GM19239 (cell line): ENCODE measurements at places on chromosomes 5 and 9.

DNA sequence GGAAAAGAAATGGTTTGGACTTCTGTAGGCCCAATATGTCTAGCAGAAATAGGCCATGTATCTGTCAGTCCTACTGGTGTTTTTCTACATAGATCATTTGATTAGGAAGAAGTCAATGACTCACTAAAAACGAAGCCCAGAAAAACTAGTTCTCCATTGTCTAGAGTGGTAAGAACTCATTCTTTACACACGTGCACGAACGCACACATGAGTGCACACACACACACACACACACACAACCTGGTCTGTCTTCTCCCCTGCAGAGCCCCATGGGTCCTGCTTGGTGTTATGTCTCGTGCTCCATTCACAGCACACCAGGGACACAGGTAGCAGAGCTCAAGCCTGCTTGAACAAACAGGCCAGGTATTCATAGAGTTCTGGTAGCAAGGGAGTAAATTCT, 14.9 kb upstream of the FCN1 start:
- DNase-seq, result no peak

DNA sequence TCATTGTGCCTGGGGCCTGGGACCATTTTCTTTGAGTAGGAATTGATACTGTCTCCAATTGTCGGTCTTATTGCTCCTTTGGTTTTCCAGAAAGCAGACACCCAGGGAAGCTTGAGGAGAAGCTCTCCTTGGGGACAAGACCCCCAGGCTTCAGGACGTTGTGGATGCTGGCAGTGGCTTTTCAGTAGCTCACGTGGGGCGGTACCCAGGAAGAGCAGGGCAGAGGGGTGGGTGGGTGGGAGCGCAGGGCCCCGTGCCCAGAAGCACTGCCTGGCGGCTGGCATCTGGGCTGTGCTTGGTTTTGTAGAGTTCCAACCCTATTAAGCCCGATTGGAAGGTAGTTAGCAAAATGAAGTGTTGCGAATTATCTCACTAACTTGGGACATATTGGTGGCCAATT, 374.2 kb upstream of the IRX1 start:
- no peak for DNase-seq

- DNase-seq, result no peak
These were observed 8.9 kb upstream of the ELOVL7 start for GRCh38 chr5:60852940-60853339.

DNA sequence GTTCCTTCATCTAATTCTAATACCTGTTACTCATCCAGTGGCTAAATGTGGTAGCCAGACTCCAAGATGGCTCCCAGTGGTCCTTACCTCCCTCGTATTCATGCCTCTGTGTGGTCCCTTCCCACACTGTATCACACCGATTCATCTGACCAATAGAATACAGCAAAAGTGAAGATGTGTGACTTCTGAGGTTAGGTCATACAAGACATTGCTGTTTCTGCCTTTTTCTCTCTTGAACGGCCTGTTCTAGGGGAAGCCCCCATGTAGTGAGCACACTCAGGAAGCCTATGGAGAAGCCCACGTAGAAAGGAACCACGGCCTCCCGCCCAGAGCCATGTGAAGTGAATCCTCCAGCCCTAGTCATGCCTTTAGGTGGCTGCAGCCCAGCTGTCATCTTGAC, 9.4 kb upstream of the C5 start:
- DNase-seq, result no peak

- DNase-seq, result no peak
These were observed 33.7 kb downstream of the NCS1 start for GRCh38 chr9:130205912-130206311.

GRCh38 chr5:174323878-174324281, 278.4 kb downstream of the NSG2 start:
- DNase-seq, result peak; percentile 44

GRCh38 chr5:74412066-74412465, 228.5 kb downstream of the ENC1 start:
- no peak for DNase-seq

- no peak for DNase-seq
These were observed 16.7 kb upstream of the THG1L start for GRCh38 chr5:157714596-157714864.

DNA sequence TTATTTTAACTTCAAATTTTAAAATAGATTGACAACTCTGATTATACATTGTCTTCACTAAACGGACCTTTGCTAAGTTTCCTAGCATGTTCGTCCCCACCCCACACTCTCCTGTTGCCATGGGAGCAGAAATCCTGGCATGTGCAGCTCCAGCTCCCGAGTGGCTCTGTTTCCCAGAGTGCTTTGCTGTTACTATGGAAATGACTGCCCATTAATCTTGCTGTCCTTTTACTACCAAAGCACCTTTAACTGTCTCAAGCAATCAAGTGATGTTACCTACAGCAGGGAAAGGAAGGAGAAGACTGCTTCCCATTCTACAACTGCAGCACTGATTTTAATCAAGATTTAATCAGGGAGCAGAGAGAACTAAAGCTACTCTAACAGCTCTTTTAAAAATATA, 212.0 kb upstream of the KIF2A start:
- DNase-seq, result no peak

- DNase-seq, result no peak
These were observed 44.7 kb downstream of the RGS3 start for GRCh38 chr9:113508111-113508749.

DNA sequence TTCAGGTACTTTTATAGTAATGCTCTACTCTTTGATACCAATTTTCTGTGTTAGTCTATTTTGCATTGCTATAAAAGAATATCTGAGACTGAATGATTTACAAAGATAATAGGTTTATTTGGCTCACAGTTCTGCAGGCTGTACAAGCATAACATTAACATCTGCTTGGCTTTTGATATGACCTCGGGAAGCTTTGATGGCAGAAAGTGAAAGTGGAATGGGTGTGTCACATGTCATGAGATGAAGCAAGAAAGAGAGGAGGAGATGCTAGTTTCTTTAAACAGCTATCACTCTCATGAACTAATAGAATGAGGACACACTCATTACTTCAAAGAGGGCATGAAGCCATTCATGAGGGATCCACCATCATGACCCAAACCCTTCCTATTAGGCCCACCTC, 270.9 kb upstream of the IL12B start:
- no peak for DNase-seq

DNA sequence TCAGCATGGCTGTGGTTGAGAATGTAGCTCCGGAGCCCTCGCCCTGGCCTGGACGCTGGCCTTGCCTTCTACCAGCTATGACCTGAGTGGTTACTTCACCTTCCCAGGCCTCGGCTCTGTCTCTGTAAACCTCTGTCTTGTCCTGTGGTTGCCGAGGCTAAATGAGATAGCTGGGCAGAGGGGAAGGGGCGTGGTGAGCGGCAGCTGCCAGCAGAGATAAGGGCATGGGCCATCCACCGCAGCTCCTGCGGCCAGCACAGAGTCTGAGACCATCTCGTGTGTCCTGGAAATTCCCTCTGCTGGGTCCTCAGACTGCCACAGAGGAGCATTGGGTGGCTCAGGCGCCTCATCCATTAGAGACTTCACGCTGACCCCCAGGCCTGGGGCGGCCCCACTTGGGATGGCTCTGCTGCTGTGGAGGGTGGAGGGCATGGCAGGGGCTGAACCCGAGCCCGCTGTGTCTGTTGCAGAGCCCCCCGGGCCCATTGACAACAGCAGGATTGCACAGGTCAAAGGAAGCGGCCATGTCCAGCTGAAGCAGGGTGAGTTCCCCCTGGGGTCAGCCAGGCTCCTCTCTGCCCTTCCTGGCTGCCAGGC, 43.9 kb downstream of the USP20 start:
- DNase-seq, result no peak

GRCh38 chr5:41482715-41483114, 27.7 kb downstream of the PLCXD3 start:
- no peak for DNase-seq

- DNase-seq, result no peak
These were observed 397.8 kb downstream of the MED10 start for GRCh38 chr5:5980538-5980895.

DNA sequence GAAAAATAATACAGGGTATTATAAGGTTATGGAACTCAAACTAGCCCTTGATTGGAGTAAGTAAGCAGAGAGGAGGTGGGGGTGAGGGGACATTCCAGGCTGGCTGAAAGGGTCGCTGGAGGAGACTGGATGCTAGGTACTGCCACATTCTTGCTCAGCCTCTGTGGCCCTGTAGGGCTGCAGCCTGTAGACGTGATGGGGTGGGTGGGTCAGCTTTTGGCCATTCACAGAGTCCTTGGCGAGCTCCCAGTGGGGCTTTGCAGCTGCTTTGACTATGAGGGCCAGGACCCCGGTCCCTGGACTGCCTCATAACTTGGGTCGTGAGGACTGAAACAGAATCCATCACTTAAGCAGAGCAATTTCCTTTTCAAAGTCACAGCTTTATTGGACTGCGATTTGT, 4.2 kb upstream of the GDNF start:
- no peak for DNase-seq

DNA sequence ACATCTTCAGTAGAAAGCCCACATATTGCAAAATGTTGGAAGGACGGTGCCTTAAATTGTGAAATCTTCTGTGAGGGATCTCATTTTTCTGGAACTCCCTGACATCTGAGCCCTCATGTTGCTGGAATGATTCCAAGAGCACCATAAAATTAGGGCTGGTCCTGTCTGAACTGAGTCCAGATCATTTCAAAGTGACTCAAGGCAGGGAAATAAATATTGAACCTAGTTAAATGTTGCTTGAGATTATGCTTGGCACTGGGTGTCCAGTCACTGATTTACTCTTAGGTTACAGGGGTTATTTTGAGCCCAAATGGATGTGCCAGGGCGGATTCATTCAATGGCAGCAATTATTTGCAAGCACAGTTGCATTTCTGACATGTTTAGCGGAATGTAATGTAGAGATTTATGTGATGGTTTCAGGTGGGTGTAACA, 437.0 kb downstream of the PIK3R1 start:
- no peak for DNase-seq

DNA sequence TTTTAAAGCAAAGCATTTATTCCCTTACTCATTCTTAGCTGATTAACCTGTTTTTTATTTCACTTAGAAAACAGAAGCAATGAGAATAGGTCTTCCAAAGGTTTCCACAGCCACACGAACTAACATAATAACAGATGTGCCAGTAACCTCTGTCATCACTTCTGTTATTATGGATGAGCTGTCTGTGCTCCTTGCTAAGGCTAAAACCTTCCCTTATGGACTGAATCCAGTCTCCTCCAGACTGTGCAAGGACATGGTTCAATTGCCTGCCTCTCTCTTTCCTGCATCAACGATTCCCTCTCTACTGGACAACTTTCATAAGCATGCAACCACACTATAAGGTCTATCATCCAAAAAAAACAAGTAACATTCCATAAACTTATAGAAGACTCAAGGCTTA, 1446.2 kb downstream of the MAT2B start:
- DNase-seq, result no peak

DNA sequence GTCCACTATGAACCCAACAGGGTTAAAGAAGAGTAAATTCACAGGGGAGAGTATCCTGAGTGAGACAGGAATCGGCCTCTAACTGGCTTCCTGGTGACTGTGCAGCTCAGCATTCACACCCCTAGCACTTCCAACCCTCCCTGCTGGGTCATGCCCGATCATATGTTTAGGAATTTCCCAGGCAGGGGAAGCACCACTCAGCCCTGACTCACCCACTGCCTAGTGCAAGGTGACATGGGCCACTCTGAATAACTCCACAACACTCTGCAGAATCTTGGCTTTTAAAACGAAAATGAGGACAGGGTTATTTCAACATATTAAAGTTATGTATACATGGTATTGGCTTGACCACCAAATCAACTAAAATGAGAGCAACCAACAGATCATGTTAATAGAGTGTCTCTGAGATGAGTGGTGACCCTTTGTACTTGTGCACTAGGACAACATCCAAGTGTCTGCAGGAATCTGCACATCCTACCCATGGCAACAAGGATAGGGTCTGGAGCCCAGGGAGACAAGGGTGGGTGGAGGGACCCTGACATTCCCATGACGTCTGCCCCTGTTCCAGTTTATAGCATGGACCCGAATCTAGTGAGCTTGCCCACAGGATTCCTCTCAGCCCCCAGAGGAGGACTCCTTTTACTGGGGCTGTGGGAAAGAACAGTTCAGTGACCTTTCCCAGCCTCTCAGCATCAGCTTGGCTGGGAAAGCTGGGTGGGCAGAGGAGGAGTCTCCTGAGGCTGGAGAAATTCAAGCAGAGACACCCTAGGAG, 485.8 kb downstream of the SEMA5A start:
- no peak for DNase-seq

GRCh38 chr5:37015795-37016666, 139.5 kb downstream of the NIPBL start:
- no peak for DNase-seq

- no peak for DNase-seq
These were observed 80.7 kb upstream of the PITX1 start for GRCh38 chr5:135114759-135115158.

GRCh38 chr5:161432798-161433197, 113.7 kb downstream of the GABRB2 start:
- no peak for DNase-seq

- no peak for DNase-seq
These were observed 16.7 kb downstream of the ATPSCKMT start for GRCh38 chr5:10233011-10233410.

- no peak for DNase-seq
These were observed 400.2 kb downstream of the TLR4 start for GRCh38 chr9:118104363-118104762.

DNA sequence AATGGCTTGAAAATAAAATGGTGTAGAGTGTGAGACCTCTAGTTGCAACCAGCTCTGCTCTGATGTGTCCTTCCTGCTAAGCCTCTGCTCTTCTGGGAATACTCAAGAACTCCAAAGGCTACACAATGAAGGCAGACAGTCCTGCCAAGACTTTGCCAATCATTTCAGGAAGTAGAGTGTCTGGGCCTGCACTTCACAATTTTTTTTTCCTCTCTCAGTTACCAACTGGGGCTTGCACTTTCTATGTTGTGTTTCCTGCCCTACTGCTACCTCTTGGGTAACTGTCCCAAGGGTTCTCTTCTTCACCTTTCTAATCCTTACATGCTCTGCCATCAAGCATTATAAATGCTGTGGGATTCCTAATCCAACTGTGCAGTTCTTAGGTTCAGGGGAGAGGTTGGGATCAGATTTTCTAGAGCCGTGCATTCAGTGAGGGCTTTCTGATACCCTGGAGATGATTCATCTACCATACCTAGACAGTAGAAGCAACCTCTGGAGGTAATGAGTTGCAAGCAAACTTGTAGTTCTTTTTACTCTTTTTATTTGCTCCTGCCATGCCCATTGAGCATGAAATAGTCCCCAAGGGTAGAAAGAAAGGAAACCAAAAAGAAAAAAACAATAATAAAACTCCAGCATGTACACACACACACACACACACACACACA, 365.9 kb downstream of the MLLT3 start:
- no peak for DNase-seq

GRCh38 chr5:6202968-6203365, 175.4 kb downstream of the MED10 start:
- no peak for DNase-seq

DNA sequence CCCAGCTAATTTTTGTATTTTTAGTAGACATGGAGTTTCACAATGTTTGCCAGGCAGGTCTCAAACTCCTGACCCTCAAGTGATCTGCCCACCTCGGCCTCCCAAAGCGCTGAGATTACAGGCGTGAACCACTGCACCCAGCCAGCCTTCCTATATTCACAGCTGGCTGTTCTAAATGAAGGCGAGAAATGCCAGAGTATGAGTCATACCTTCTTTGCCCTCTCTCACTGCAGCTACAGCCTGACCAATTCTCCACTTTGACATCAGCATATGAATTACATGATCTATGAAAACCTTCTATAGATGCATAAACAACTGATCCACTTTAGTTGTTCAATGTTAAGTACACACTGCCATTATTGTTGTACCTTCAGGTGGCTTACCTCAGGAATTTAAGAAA, 14.5 kb downstream of the APTX start:
- DNase-seq, result no peak
